Pancreas (tissue), 10 donors: ENCODE measurements at places on chromosomes 13 and 19.
A peak's percentile ranks its signal among the peaks of the same experiment; 100 is the strongest.

- no peak for DNase-seq
These were observed 162.1 kb downstream of the GPC6 start for GRCh38 chr13:93388701-93389100.

DNA sequence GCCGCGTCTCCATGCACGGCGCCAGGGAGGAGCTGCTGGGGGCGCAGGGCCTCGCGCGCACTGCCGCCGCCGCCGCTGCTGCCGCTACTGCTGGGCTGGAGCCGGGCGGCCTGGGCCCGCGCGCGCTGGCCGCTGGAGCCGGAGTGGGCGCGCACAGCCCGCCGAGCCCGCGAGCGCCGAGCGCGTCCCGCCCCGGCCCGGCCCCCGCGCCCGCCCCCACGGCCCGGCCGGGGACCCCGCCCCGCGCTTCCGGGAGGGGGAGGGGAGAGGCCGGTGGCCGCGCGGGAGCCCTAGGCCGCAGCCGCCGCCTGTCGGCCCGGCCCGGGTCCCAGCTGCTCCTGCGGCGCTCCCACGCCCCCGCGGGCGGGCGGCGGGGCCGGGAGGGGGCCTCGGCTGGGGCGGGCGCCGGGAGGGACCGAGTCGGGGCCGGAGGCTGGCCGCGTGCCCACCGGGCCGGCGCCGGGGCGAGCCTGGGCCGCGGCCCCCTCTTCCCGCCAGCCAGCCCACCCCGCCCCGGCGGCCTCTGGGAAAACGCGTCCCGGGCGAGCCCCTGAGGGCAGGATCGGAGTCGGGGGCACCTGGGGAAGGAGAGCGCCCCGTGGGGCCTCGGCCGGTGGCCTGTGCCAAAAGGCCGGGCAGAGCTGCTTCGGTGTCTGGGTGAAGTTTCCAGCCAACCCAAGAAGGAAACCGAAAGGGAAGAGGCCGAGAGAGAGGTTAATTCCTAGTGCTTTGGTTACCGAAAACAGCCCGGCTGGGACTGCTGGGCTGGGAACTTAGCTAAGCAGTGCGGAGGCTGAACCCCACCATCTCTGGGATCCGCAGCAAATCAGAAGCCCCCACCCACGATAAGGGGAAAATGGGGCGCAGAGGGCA is at the start of gene STK24:
TSS of gene STK24 (minus strand) at position 145 of the 873 bp plus-strand sequence. CDS start 321 bp downstream, outside the sequence.
- peak; percentile 83 for DNase-seq

- DNase-seq = no peak
These were observed 1318.9 kb downstream of the OLFM4 start for GRCh38 chr13:54347531-54347930.

DNA sequence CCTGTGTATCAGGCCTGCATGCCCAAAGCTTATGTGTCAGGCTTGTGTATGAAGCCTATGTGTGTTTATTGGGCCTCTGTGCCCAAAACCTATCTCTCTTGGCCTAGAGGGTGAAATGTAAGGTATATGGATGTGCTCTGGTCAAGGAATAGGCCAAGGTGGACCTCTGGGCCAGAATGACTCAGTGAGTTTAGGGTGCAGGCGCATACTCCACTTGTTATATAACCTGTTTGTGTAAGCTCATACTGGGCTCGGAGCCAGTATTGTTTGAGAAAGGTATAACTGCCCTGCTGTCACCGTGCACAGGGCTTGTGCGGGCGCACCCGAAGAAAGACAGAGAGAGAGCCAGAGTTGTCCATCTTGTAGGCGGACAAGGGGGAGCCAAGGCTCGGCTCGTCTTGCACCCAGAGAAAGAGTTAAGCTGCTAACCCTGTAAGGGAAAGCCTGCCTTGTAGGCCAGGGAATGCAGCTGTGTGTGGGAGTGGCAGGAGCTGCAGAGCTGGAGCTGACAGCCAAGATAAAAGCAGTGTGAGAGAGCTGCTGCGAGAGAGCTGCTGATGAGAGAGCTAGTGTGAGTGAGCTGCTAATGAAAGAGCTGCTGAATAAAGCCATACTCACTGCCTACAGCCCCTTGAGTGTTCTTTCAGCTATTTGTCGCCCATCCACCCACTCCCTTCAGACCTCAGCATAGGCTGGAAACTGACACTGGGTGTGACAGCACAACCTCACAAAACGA is 43.4 kb upstream of the N4BP2L1 start:
- DNase-seq = no peak
